Stimulated activated CD4-positive, alpha-beta T cell treated with anti-CD3 and anti-CD28 coated beads, Interleukin-15, amount 100 ng/mL, for 24 hours (primary cell): ENCODE measurements at places on chromosomes 12 and 14.

GRCh38 chr14:87133073-87133801 is 859.7 kb downstream of the GALC start:
- no peak for DNase-seq

DNA sequence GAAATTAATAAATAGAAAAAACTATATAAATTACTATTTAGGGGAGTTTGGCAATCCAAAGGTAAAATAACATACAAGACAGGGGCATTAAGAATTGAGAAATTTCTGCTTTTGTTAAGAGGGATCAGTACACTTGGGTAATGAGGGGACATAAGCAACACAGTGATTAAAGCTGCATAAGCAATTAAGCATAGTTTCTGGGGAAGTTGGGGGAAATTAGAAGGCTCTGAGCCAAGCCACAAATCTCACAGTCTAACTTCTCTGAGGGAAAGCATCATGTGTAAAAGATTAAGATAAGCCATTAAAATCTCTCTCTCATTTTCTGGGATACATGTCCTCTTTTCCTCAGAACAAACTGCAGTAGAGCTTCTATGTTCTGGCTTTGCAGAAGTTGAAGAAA is 533.9 kb upstream of the LRFN5 start:
- no peak for DNase-seq

GRCh38 chr12:121038861-121039668 is at the start of gene OASL:
Gene OASL (minus strand): TSS chr12:121039246. CDS start chr12:121038971, 275 bp downstream.
- DNase-seq, result peak; percentile 55

GRCh38 chr14:50998612-50999011 is 54.3 kb upstream of the PYGL start:
- DNase-seq, result no peak
